ENCODE measurements at places on chromosomes 3 and 15. TPM values are rescaled to one million over a fixed set of nuclear protein-coding genes. Genes with fewer than 3 reads are reported as not detected.
A peak's percentile ranks its signal among the peaks of the same experiment; 100 is the strongest.

DNA sequence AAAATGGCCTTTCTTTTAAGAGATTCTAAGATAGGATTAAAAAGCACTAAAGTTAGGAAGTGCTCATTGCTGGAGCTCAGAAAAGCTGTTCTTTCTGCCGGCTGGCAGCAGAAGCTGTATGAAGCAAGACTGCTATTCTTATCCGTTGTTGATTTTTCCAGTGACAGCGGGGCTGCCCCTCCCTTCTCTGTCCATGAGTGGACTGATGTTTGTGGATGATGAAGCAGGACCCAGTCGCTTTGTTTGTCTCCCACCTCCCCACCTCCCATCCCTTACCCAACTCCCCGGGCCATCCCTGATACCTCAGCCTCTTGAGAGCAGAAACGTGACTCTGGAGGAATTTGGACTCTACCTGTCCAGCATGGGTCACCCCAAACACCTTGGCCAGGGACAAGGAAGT is 10.3 kb upstream of the MUSTN1 start:
- no peak for DNase-seq

- DNase-seq, result no peak
Observed at GRCh38 chr3:78021710-78022109, 981.8 kb downstream of the ROBO2 start.

GRCh38 chr3:34889641-34890040 is 749.7 kb upstream of the ARPP21 start:
- no peak for DNase-seq

DNA sequence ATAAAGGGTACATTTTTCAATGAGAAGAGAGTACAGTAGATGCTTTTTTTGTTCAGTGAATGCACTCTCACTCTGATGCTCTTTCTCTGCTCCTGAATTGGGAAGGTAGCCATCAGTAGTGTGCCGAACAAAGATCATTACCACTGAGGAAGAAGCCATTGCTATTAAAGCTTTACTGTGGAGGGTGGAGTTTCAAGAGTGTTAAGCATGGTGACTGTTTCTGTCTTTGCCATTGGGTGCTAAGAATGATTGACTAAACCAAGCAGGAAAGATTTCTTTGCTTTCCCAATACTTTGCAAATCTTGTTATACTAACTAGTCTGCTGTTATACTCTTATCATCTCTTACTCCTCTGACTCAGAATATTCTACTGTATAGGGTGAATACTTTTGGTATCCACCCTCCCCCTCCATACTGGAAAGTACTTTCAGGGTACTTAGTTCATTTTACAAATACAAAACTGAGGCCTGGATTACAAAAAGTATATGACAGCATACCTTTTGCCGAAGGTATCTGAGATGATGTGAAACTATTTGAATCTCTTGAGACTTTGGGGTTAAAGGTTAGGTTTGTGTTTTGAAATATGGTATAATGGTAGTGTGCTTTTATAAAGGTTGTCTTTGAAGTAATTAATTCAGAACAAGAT is 1.7 kb downstream of the RAB11A start:
- DNase-seq, result no peak

DNA sequence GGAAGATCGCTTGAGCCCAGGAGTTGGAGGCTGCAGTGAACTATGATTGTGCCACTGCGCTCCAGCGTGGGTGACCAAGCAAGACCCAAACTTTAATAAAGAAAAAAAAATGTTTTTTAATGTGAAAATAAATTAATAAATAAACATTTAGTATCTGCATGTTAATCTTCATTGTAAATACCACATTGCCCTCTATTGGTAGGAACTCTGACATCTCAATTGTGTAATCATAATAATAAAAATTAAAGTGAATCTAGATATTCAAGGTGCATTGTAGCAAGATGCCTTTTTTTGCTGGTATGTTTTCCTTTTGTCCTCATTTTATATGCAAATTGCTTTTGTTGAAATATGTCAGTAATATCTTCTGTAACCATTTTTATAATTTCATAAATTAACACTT is 95.0 kb upstream of the LIMD1 start:
- DNase-seq, result no peak

DNA sequence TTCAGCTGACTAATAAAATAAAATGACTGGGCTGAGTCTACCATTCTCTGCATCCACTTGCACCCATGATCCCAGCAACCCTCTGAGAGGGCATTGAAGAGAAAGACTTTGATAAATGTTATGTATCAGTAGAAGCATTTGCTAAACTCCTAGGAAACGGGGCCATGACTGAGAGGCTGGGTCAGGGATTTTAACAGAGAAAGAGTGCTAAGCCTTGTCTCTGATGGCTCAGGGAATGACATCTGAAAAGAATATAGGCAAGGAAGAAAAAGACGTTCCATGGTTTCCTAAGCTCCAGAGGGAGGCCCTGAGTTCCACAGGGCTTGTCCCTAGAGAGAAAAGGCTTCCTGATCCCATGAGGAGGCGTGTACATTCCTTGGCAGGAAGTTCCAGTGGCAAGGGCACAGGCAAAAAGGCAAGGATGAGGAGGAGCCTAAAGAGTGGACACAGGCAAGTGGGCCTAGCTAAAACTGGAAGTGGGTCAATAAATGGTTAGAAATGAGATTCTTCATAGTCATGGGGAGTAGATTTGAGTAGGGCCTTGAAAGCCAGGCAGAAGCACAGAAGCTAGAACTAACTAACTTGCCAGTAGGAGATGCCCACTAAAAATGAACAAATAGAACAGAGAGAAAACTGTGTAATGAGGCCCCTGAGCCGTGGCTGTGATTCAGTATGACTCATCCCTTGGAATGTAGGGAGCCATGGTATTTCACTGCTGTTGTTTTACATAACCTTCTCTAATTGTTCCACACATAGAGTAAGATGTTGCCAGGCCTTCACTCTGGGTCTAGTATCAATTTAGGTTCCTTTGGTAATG is 44.9 kb upstream of the MANF start:
- DNase-seq, result no peak

DNA sequence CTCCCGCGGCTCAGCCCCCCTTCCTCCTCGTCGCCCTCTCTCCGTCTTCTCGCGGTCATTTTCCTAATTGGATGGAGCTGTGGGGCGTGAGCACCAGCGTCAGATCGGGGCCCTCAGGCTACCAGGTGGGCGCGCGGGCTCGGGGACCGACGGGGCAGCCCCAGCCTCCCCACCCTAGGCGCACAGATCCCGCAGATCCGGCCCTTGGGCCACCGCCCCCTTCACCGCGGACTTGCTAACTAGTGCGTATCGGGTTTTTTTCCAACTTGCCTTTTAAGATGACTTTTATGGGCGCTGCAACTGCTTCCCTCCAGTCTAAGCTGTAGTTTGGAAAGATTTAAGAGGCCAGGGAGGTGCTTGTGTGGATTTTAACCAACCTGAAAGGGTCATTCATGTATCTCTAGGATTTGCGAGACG is 1.3 kb downstream of the ZNF710 start:
- no peak for DNase-seq

DNA sequence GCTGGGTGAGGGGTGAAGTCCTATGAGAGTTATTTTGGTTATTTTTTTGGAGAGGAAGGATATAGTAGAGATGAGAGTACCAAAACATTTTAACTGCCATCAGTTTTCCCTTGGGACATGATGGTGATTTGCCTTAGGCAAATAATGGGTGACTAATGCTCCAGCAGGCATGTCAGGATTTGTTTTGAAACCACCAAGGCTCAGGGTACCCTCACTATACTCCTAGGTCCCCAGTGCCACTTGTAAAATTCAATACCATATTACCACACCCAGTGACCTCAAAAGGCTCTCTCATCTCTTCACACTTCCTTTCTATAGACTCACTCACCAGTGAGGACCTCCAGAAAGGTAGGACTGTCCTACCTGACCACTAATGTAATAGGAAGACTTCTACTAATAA is 83.6 kb downstream of the WDR72 start:
- no peak for DNase-seq

DNA sequence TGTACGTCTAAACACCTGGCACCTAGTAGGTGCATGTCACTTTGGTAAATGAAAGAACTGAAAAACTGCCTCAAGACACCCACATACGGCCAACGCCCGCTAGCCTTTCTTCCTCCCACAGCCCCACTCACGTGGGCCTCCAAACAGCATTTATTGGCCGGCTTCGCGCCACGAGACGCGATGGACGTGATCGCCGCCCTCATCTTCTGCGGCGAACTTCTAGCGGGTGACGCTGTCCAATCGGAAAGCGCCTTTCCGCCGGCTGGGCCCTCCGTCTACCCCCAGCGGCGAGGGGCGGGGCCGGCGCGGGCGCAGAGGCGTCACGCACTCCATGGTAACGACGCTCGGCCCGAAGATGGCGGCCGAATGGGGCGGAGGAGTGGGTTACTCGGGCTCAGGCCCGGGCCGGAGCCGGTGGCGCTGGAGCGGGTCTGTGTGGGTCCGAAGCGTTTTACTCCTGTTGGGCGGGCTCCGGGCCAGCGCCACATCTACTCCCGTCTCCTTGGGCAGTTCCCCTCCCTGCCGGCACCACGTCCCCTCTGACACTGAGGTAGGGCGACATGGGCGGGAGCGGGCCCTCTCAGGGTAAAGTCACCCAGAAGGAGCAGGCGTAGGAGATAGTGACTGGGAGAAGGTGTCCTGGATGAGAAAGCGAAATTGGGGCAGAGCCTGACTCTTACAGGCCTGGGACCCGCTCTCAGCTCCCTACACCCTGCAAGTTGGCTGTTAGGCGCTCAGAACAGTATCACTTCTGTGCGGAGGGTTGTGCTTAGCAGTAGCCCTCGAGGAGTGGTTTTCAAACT is at the start of gene LMLN:
Gene LMLN, plus strand, starts transcription at position 327 of the 803 bp plus-strand sequence. Its CDS starts 29 bp downstream, at position 356.
- DNase-seq, result peak; percentile 75

DNA sequence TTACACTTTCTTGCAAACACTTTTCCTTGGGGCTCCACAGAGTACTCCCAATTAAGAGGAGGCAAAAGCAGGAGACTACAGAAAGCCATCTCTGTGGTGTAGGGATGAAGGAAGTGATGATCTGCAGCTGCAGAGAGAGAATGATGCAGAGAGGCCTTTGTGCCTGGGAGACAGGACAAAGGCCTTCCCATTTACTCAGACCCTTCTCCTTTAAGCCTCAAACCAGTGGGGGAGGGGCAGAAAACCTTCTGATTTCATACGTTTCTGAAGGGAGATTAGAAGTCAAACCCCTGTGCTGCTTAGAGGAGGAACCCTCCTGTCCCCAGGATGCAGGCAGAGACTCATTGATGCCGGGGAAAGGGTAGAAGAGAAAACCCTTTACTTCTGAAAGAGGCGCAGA is 130.8 kb downstream of the NEO1 start:
- DNase-seq, result no peak

The CFAP161 gene
- not detected for total RNA-seq

The TIMP4 gene
- 213 TPM for total RNA-seq

The PPP1R14D gene
- not detected for total RNA-seq

The ATP11B gene
- 92.3 TPM for total RNA-seq

The ROBO2 gene
- total RNA-seq, result 1.1 TPM
